ENCODE measurements at places on chromosomes 4 and X. TPM values are rescaled to one million over a fixed set of nuclear protein-coding genes. Genes with fewer than 3 reads are reported as not detected.

CHRDL1 gene
- total RNA-seq: 3.3 TPM

CTAG2 gene
- not detected for total RNA-seq

TCEAL1 gene
- 9.6 TPM for total RNA-seq

C4orf54 gene
- not detected for total RNA-seq

LSM6 gene
- 14.1 TPM for total RNA-seq

ENPP6 gene
- total RNA-seq: not detected

PNMA6A gene
- total RNA-seq: 1.9 TPM

JADE1 gene
- 88.3 TPM for total RNA-seq

NXF2B gene
- not detected for total RNA-seq

ADAM29 gene
- total RNA-seq: not detected

YIPF6 gene
- 38.2 TPM for total RNA-seq

MMRN1 gene
- total RNA-seq: 0.17 TPM

MND1 gene
- total RNA-seq: 1.0 TPM
